Frontal cortex (tissue), 4 donors: ENCODE measurements at places on chromosomes 16 and 17. TPM values are rescaled to one million over a fixed set of nuclear protein-coding genes. Genes with fewer than 3 reads are reported as not detected.

Gene CPHXL2
- not detected for total RNA-seq

Gene FSCN2
- total RNA-seq = 4.9 TPM

GRCh38 chr17:50020841-50021599 lies 26.0 kb upstream of the DLX3 start:
- no peak for DNase-seq

GRCh38 chr17:45915263-45915662 lies 20.9 kb downstream of the MAPT start:
- no peak for DNase-seq

DNA sequence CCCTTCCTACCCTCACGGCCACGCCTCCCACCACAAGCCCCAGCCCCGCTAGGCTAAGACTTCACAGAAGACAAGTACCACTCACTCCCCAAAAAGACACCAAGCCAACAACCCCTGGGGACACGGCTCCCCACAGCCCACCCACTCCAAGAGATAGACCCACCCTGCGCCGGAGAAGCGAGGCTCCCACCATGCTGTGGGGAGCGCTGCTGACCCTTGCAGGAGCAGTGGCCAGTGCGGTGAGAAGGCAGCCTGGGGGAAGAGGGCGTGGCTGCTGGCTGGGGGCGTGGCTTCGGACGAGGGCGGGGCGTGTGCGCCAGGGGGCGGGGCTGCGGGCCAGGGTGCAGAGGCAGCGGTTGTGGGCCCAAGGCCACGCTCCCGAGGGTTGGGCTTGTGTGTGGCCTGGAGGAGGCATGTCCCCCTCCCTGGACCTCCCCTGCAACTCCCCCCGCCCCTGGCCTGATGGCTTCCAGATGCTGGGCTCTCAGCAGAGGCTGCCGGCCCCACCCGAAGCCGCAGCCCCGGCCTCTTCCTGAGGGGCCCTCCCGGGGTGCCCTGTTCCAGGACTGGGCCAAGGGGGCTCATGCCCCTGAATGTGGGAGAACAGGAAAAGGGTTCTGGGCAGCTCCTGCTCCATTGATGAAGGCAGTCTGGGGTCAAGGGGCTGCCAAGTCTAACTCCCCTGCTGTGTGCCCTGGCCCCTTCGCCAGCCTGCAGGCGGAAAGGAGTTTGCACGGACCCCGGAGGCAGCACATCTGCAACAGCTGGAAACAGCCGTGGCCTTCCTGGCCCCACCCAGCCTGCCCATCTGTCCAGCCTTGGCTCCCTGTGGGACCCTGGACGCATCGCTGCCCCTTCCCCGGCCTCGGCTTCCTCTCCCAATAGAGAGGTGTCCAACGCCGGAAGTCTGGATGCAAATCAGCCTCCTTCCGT lies 9.1 kb downstream of the TFAP4 start:
- no peak for DNase-seq
